ENCODE measurements at places on chromosomes 16 and 17.

- DNase-seq = no peak
Measured at GRCh38 chr16:48381201-48381600, 4.0 kb downstream of the SIAH1 start.

DNA sequence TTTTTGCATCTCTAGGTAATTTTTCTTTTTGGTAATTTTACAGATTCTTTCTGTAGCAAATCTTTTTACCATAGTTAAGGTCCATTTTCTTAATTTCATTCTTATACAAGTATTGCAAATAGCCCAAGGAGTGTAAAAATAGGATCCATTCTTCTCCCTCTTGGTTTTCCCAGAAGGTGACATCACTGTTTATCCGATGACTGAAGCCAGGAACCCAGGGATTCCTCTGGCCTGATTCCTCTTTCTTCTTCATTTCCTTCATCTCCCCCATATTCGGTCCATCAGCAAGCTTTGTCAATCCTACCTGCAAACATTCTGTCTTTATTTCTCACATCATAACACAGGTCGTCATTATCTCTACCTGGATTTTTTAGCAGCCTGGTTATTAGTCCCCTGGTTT lies 5.3 kb downstream of the RBBP6 start:
- no peak for DNase-seq

DNA sequence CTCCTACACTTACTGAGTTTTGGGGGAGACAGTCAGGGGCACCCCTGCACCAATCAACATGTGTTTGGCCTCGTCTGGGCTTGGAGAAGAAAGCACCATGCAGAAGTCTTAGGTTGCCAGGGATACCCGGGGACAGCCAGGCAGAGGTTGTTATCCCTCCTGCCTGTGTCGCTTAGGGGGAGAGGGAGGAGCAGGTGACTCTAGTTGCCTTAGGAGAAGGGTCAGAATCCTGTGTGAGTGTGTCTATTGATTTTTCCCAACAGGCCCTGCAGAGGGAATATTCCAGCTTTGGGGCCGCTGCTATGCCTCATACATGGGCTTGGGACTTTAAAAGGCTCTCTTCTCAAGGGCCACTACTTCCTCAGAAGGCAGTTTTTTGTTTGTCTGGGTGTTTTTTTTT lies 89.1 kb downstream of the RGS9 start:
- DNase-seq = no peak

DNA sequence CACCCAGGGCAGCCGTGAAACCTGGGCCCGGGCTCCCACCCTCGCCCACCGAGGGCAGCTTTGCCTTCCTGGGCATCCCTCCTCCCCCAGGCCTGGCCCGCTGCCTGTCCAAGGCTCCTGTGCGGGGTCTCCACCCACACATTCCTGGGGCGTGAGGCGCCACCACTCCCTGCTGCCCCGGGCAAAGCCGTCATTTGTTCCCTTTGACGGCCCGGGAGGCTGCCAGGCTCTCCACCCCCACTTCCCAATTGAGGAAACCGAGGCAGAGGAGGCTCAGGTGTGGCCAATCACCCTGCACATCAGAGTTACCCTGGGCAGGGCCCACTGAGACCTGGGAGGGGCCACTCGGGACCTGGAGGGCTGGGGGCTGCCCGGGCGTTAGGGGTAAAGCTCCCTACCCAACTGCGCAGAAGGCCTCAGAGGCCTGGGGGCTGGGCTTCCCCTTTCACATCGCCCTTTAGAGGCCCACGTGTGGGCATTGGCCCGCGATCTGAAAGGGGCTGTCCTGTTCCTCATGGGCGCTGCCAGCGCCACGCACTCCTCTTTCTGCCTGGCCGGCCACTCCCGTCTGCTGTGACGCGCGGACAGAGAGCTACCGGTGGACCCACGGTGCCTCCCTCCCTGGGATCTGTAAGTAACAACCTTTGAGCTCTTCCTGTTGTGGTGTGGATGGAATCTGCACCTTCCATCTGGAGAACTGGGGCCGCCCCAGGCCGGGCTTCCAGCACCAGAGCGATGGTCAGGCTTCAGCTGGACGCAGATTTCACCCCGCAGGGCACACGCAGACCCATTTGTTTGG lies at the start of gene MSLN:
TSS of gene MSLN (plus strand) at position 190 of the 799 bp plus-strand sequence. CDS start 1,947 bp downstream, outside the sequence.
- DNase-seq = no peak

DNA sequence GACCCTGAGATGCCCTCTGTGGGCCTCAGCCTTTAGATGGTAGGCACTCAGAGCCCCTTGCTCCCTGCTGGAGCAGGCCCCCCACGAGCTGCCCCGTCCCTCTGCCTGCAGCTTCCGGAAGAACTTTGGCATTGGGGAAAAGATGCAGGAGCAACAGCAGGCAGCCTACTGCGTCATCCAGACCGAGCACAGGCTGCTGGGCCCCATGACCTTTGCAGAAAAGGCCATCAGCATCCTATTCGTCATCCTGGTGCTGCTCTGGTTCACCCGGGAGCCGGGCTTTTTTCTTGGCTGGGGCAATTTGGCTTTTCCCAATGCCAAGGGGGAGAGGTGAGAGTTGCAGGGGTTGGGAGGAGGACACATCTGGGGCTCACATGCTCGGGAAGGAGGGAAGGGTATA lies 12.7 kb upstream of the FOXN1 start:
- no peak for DNase-seq

GRCh38 chr16:56848029-56848936 lies 16.7 kb upstream of the SLC12A3 start:
- peak; percentile 50 for DNase-seq

- no peak for DNase-seq
Measured at GRCh38 chr16:561413-561794, 1.2 kb downstream of the PRR35 start.

- DNase-seq = no peak
Measured at GRCh38 chr17:77456271-77456950, 315.6 kb downstream of the SEC14L1 start.

- DNase-seq = peak; percentile 14
Measured at GRCh38 chr16:14600164-14600563, 29.9 kb downstream of the PARN start.

GRCh38 chr16:51450376-51450775 lies 299.3 kb upstream of the SALL1 start:
- DNase-seq = no peak

DNA sequence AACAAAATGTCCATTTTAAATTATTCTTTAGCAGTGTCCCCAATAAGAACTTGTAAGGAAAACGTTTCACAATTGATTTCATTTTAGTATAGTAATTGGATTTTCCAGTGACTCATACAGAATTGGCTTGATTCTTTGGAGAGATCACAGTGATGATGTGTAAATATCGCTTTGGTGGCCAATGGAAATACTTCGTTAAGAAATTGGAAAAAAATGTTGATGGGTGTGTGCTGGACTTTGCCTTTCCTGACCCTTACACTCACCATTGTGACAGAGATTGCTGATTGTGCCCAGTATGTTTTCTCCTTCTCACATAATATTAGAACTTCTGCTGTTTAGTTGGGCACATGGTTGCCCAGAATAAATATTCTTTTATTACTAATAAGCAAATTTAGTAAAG lies 7.4 kb upstream of the EFCAB13 start:
- DNase-seq = no peak

DNA sequence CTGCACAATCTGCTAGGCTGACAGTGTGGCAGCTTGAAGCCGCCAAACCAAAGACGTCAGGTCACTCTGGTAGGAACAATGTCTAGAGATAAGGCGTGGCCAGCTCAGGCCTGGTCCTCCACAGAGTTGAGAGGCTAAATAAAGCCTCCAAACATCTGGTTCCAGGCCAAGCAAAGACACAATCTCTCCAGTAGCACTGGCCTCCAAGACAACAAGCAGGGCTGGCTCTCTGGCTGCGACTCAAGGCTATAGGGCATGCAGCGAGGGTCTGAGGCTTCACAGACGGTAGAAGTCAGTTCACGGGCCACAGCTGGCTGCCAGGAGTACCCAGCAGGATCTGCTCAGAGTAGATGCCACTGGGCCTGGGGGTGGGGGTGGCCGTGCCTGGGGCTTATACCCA lies 75.6 kb downstream of the ABR start:
- DNase-seq = no peak

- DNase-seq = no peak
Measured at GRCh38 chr17:21291862-21292261, 7.4 kb downstream of the MAP2K3 start.

- no peak for DNase-seq
Measured at GRCh38 chr17:56613131-56613530, 19.6 kb downstream of the NOG start.

DNA sequence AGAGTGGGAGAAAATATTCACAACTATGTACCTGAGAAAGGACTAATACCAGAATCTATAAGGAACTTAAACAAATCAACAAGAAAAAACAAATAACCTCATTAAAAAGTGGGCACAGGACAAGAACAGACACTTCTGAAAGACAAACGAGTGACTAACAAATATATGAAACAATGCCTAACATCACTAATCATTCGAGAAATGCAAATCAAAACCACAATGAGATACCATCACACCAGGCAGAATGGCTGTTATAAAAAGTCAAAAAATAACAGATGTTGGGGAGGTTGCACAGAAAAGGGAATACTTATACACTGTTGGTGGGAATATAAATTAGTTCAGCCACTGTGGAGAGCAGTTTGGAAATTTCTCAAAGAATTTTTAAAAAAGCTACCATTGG lies 83.5 kb upstream of the WSCD1 start:
- DNase-seq = no peak

GRCh38 chr17:58052945-58053715 lies 30.1 kb upstream of the DYNLL2 start:
- no peak for DNase-seq

GRCh38 chr17:16189791-16190348 lies 25.5 kb downstream of the NCOR1 start:
- DNase-seq = no peak

DNA sequence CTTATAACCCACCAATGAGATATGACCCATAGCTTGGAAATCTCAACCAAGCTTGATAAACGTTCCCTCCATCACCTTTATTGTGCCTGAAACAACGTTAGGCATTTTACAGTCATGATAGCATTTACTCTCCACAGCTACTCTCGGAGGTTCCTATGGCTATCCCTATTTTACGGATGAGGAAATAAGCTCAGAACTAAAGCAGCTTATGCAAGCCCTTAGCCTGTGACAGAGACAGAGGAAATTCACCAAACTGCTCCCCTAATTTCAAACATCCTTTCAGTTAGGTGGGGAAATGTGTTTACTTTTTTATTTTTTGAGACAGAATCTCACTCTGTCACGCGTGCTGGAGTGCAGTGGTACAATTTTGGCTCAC lies 18.7 kb downstream of the DCUN1D3 start:
- no peak for DNase-seq

DNA sequence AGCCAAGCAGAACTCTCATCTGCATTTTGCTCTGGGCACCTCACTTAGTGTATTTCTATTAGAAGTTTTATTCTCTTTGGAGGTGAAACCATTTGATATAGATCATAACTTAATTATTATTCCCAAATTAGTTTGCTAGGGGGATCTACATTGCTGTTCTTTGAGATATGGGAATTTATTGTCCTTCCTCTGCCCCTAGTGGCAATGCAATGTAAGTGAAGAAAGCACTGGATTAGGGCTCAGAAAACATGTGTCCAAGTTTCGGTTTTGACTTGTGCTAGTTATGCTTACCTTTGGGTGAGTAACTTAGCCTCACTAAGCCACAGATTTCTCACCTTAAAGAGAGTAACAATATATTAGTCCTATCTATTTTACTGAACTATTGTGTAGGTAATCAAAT lies 2.9 kb downstream of the KRT39 start:
- DNase-seq = peak; percentile 6

DNA sequence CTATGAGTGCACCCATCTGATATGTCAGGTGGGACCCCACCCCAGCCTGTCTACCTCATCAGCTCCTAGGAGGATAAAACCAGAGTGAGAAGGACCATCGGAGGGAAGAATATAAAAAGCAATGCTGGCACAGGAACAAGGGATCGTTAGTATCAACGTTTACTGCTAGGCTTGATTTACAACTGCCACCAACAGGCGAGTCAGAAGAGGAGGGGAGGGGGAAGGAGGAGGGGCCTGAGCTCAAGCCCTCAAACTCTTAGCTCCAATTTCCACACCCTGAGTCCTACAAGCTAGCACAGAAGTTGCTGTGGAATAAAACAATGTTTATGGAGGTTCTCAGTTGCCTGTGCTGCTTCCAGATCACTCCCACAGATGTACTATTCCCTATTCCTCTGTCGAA lies 234.5 kb downstream of the C16orf78 start:
- no peak for DNase-seq

DNA sequence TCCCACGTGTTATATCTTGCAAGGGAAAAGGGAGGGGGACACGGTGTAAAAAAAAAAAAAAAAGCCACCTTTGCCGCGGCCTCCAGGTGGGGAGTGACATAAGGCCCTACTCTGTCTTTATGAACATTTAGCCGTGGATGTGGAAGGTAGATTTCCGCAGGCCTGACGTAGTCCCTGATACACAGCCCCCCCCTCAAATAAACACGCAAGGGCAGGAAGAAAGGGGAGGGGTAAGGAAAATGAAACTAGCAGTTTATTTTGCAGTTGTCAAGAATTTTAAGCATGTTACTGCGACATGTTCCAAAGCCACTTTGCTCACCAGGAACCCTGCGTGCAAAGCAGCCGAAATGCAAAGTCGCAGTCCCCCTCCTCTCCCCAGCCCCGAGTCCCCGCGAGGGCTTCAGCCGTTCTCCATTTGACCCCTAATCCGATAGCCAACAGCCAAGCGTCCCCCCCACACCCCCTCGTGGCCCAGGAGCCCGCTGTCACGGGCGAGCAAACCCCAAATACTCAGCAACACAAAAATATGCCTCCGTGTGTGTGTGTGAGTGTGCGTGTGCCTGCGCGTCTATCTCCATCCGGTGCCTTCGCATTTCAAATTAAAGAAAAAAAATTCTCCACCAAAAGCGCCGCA lies 1.2 kb downstream of the CBX4 start:
- no peak for DNase-seq

GRCh38 chr17:14156689-14157088 lies 80.0 kb downstream of the CDRT15 start:
- peak; percentile 85 for DNase-seq

DNA sequence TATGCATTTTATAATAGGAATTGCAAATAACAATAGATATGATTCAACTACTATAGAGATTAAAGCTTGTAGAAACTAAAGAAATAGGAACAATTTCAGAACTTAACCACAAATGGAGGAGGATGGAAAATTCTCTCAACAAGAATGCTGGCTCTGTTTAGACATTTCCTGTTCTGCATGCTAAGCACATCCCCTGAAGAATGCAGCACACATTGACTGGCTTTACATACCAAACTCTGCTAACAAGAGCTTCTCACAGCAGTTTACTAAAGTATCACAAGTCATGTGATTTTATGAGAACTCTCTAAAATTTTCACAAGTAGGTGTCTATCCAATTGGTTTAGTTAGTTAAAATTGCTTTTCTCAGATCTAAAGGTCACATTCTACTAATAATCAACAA lies 85.2 kb downstream of the SPAG9 start:
- DNase-seq = peak; percentile 7
